ENCODE measurements at places on chromosomes 2 and 18. TPM values are rescaled to one million over a fixed set of nuclear protein-coding genes. Genes with fewer than 3 reads are reported as not detected.
A peak's percentile ranks its signal among the peaks of the same experiment; 100 is the strongest.

DNA sequence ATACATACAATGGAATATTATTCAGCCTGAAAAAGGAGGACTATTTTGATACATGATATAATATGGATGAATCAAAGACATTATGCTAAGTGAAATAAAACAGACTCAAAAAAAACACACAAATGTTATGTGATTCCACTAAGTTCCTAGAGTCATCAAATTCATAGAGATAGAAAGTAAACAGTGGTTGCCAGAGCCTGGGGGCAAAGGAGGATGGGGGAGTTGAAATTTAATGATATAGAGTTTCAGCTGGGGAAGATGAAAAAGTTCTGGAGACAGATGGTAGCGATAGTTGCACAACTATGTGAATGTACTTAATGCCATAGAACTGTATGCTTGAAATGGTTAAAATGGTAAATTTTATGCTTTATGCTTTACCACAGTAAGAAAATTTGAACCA, 119.7 kb downstream of the METTL4 start:
- no peak for DNase-seq

DNA sequence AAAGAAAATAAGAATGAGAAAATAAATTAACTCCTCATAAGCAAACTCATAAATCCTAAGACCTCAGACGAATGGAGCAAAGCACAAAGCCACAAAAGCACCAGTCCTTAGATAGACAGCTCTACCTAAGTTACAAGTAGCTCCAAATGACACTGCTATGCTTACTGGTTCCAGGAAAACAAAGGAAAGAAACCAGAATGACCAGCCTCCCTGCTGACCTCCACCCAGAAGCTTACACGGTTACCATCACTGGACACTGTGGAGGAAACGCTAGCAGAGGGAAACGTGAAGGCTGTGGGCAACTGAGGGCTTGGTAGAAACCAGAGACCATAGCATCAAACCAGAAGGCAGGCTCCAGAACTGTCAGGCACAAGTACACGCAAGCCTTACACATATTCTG, 67.8 kb downstream of the STK39 start:
- no peak for DNase-seq

- DNase-seq = peak; percentile 73
These were observed 17.1 kb upstream of the ZNF236 start for GRCh38 chr18:76805221-76805620.

Gene SLC30A3
- polyA plus RNA-seq = not detected

Gene GAREM2
- 5.9 TPM for polyA plus RNA-seq

Gene IMMT
- 75.4 TPM for polyA plus RNA-seq

All from GM23248 (cell line).